ENCODE measurements at places on chromosomes 13 and 19. TPM values are rescaled to one million over a fixed set of nuclear protein-coding genes. Genes with fewer than 3 reads are reported as not detected.

Gene SLC6A16
- total RNA-seq, result 1.3 TPM

Gene TNFSF11
- total RNA-seq, result not detected

Gene DMPK
- 145 TPM for total RNA-seq

Gene KL
- 3.8 TPM for total RNA-seq

Gene ZNF93
- 14.4 TPM for total RNA-seq

DNA sequence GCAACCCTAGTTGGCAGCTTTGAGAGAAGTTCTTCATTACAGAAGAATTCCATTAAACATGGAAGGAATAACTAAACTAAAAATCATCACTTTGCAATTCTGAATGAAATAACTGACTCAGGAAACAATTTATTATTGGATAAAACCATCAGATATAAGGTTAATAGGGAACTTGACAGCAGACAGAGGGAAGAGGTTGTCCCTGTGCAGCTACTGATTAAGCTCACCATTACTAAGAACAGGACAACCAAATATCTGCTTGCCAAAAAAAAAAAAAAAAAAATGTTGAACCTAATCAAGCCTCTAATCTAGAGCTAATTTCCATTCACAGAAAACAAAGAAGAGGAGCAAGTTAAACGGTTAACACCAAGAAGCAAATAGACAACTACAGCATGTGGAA, 12.8 kb downstream of the N4BP2L2 start:
- no peaks in the 10 kb centered on the region for H3K36me3 ChIP-seq
- no peak overlapping the region for H3K27ac ChIP-seq
- H3K4me3 ChIP-seq, result no peak overlapping the region
- H3K4me1 ChIP-seq, result peaks cover 23% of the 10 kb centered on the region
- H3K27me3 ChIP-seq, result no peaks in the 10 kb centered on the region

- peak overlapping the region; percentile 77 for H3K27ac ChIP-seq
- DNase-seq, result peak; percentile 74
- peaks cover 25% of the 10 kb centered on the region for H3K4me1 ChIP-seq
- H3K36me3 ChIP-seq, result no peaks in the 10 kb centered on the region
- peak overlapping the region; percentile 75 for H3K4me3 ChIP-seq
- H3K27me3 ChIP-seq, result no peaks in the 10 kb centered on the region
Observed at GRCh38 chr19:17420475-17420924, 653 bp downstream of the MVB12A start.

DNA sequence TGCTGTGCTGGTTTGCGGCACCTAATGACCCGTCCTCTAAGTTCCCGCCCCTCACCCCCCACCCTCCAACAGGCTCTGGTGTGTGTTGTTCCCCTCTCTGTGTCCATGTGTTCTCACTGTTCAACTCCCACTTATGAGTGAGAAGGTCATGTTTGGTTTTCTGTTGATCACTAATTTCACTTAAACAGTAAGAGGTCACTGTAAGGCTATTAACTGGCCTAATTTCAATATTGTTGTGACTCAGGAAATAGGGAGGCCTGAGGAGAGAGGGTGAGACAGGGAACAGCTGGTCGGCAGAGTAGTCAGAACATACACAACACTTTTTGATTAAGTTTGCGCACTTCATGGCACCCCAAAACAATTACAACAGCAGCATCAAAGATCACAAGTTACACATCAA, 15.6 kb downstream of the TUBGCP3 start:
- no peaks in the 10 kb centered on the region for H3K4me1 ChIP-seq
- DNase-seq, result no peak
- H3K4me3 ChIP-seq, result no peak overlapping the region
- no peak overlapping the region for H3K27ac ChIP-seq
- H3K36me3 ChIP-seq, result peaks cover 15% of the 10 kb centered on the region

DNA sequence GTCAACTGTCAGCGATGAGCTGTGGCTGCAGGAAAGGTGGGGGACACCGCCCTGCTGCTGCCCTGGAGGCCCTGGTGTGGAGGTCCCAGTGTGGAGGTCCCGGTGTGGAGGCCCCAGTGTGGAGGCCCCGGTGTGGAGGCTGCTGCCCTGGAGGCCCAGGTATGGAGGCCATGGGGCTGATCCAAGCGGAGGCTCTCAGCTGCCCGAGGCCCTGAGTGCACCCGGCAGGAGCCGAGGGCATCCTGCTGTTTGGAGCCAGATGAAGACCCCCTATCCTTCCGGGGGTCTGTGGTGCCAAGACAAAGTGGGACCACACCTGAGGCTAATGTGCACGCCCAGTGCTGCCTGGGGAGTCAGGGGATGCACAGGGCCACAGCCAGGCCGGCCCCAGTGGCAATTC, 210.4 kb upstream of the SOX1 start:
- H3K27ac ChIP-seq, result no peak overlapping the region
- no peaks in the 10 kb centered on the region for H3K27me3 ChIP-seq
- no peak overlapping the region for H3K4me3 ChIP-seq
- DNase-seq, result no peak
- no peaks in the 10 kb centered on the region for H3K4me1 ChIP-seq

- no peak overlapping the region for H3K4me3 ChIP-seq
- no peak overlapping the region for H3K27ac ChIP-seq
- H3K4me1 ChIP-seq, result no peaks in the 10 kb centered on the region
- no peak for DNase-seq
Observed at GRCh38 chr19:5504114-5504513, 48.9 kb downstream of the ZNRF4 start.

DNA sequence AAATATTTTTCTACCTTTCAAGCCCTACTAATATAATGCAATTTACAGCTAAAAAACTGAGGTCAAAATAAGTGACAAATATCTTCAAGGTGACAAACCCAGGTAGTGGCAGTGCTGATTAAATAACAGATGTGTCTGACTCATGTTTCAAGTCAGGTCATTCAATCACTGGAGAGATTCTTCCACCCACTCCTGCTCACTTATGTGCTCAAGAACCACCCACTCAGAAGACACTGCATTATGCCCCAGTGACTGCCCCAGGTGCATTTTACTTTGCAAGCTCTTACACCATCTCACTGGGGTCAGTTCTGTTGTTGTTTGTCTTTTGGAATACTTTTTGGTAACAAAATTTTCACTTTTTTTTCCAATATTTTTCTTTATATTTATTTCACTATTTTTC, 2.2 kb downstream of the ZNF100 start:
- no peak overlapping the region for H3K27ac ChIP-seq
- no peak overlapping the region for H3K4me3 ChIP-seq
- peaks cover 6% of the 10 kb centered on the region for H3K4me1 ChIP-seq
- peaks cover 14% of the 10 kb centered on the region for H3K36me3 ChIP-seq

- H3K4me1 ChIP-seq, result peaks cover 29% of the 10 kb centered on the region
- no peaks in the 10 kb centered on the region for H3K36me3 ChIP-seq
- H3K27ac ChIP-seq, result peak overlapping the region; percentile 72
- peak; percentile 59 for DNase-seq
- H3K27me3 ChIP-seq, result no peaks in the 10 kb centered on the region
- H3K4me3 ChIP-seq, result no peak overlapping the region
Observed at GRCh38 chr19:3604987-3605343, 1.7 kb downstream of the TBXA2R start.

DNA sequence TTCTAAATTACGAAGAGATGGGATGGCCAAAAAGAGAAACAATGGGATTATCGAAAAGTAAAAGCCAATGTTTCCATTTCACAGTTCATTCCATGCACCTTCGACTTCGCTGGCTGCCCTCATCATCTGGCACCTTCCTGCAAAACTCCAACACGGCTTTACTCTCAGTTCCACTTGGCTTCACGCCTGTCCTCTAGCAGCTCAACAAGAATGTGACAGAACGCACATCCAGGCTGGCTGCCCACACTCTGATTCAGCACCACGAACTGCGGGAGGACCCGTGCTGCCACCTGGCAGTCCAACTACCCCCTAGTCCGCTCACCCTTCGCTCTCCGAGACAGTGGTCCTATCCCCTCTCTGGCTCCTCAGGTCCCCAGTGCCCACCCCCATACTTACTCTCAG, 11.7 kb downstream of the ATP7B start:
- no peaks in the 10 kb centered on the region for H3K27me3 ChIP-seq
- no peaks in the 10 kb centered on the region for H3K36me3 ChIP-seq
- peak overlapping the region; percentile 19 for H3K4me3 ChIP-seq
- H3K27ac ChIP-seq, result peak overlapping the region; percentile 39
- DNase-seq, result peak; percentile 76
- no peaks in the 10 kb centered on the region for H3K4me1 ChIP-seq

DNA sequence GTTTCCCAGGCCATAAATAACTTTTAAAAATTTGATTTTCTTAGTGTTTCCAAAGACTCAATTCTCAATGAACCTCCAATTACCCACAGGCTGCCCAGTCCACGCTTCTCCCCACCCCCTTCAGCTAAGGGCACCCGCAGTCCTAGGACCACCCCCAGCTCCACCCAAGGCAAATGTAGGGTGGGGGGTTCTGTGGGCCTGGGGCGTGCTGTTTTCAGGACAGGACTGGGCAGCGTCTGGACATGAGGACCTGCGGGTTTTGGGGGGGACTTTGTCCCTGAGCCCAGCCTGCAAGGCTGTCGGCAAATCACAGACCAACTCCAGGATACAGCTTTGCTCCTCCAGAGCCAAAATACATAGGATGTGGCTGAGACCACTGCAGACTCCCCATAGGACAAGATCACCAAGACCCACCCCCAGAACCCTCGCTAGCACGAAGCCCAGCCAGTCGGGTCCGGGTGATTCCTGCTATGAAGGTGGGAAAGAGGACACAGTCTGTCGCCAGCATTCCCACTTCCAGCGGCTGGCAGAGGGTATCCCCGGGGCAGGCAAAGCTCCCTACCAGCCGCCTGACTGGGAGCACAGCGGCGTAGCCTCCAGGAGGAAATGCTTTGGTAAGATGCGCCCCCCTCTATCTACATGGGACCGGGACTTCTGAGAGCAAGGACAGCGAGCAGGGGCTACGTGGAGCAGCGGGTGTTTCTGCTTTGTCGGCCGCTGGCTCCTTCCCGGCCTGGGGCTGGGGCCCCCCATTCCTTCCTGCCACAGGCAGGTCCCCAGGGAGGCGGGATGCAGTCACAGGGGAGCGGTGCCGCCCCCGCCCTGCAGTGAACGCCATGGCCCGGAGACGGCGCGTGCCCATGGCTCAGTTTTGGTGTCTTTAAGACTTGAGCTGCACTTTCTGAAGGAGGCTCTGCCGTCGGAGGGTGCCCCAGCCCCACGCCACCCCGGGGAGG, 1.6 kb upstream of the TIMM13 start:
- peak overlapping the region; percentile 98 for H3K27ac ChIP-seq
- no peaks in the 10 kb centered on the region for H3K27me3 ChIP-seq
- no peaks in the 10 kb centered on the region for H3K4me1 ChIP-seq
- peak overlapping the region; percentile 86 for H3K4me3 ChIP-seq

- H3K4me3 ChIP-seq, result no peak overlapping the region
- no peaks in the 10 kb centered on the region for H3K27me3 ChIP-seq
- no peak overlapping the region for H3K27ac ChIP-seq
- DNase-seq, result no peak
- no peaks in the 10 kb centered on the region for H3K4me1 ChIP-seq
Observed at GRCh38 chr13:60108589-60108988, 55.1 kb downstream of the DIAPH3 start.

DNA sequence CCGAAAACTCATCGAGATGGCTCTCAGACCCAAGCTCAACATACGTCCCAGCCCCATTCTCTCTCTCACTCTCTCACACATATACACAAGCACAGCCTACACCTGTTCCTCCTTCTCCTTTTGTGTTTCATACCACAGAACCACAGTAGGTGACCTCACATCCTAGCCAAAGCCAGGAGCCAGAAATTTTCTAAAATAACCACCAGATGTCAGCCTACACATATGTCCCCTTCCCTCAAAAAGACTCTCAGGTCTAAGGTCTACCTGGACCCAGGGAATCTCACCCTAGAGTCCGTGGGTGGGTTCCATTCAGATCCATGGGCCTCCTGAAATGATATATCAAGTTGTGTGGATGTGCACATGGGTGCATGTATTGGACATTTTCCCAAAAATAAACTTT, 104.2 kb upstream of the IPO5 start:
- H3K27me3 ChIP-seq, result no peaks in the 10 kb centered on the region
- no peaks in the 10 kb centered on the region for H3K36me3 ChIP-seq
- H3K4me3 ChIP-seq, result no peak overlapping the region
- H3K27ac ChIP-seq, result no peak overlapping the region

DNA sequence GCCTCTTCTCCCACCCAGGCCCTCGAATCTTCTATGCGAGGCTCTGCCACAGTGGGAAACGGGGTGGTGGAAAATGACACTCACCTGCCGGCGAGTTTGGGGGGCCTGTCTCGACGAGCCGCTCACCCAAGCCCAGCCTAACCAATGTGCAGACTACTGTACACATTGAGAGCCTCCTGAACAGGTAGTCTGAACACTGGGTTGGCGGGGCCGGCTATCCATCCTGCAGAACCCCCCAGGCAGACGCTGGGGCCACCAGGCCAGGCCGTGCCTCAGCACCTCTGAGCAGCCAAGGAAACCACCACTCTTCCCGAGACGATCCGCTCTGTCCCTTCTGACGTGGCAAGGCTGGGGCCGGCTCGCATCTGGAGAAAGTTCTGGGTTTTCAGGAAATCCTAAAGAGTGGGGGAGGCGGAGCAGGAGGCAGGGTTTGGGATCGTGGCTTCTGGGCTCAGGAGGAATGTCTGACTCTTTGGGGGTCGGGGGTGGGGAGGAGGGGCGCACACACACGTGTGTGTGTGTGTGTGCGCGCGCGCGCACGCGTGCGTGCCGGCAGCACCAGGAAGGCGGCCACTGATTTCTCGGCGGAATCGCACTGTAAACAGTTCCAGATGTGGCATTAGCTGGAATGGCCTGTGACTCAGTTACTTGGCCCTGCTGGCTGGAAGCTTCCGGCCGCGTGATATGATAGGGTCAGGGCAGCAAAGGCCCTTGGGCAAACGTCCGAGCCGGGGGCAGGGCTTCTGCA, 18.5 kb downstream of the TMED1 start:
- DNase-seq, result peak; percentile 90
- peaks cover 11% of the 10 kb centered on the region for H3K36me3 ChIP-seq
- H3K27ac ChIP-seq, result peak overlapping the region; percentile 71
- H3K4me1 ChIP-seq, result peaks cover 37% of the 10 kb centered on the region
- no peaks in the 10 kb centered on the region for H3K27me3 ChIP-seq

- no peaks in the 10 kb centered on the region for H3K27me3 ChIP-seq
- no peak overlapping the region for H3K27ac ChIP-seq
Observed at GRCh38 chr13:96984051-96984508, 10.2 kb downstream of the OXGR1 start.

GRCh38 chr13:64551755-64552154, 2678.4 kb downstream of the PCDH9 start:
- no peak overlapping the region for H3K4me3 ChIP-seq
- no peak for DNase-seq
- no peak overlapping the region for H3K27ac ChIP-seq
- no peaks in the 10 kb centered on the region for H3K27me3 ChIP-seq
- H3K36me3 ChIP-seq, result no peaks in the 10 kb centered on the region

GRCh38 chr19:39381910-39382611, 8.8 kb downstream of the PAF1 start:
- DNase-seq, result no peak
- H3K4me1 ChIP-seq, result no peaks in the 10 kb centered on the region
- H3K36me3 ChIP-seq, result peaks cover 65% of the 10 kb centered on the region
- H3K4me3 ChIP-seq, result no peak overlapping the region
- H3K27ac ChIP-seq, result no peak overlapping the region

DNA sequence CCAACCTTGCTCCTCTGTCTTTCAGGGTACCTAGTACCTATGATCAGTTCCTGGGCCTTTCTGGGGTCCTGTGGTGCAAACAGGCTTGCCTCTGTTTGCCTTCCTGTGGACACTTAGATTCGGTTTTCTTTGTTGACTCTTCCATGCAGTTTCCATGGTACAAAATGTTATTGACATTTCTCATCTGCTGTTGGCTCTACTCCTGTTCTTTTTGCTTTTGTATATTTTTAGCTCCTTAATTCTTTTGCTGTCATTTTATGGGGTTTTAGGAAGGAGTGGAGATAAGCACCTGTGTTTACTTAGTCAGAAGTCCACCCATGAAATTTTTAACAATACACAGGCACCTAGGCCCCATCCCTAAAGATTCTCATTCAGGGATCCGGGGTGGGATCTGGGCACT, 20.5 kb upstream of the CNMD start:
- no peaks in the 10 kb centered on the region for H3K4me1 ChIP-seq
- no peak overlapping the region for H3K4me3 ChIP-seq
- no peak for DNase-seq
- no peak overlapping the region for H3K27ac ChIP-seq
- H3K27me3 ChIP-seq, result no peaks in the 10 kb centered on the region
- no peaks in the 10 kb centered on the region for H3K36me3 ChIP-seq
